Diencephalon (tissue), 1 donor: ENCODE measurements at places on chromosomes 1 and 21. TPM values are rescaled to one million over a fixed set of nuclear protein-coding genes. Genes with fewer than 3 reads are reported as not detected.

Gene KPNA6
- total RNA-seq, result 36.2 TPM

Gene CTTNBP2NL
- 30.2 TPM for total RNA-seq

Gene TDRD10
- 0.46 TPM for total RNA-seq

Gene RHOC
- total RNA-seq, result 79.4 TPM

Gene DIO1
- not detected for total RNA-seq

Gene CR1L
- total RNA-seq, result not detected

Gene ADARB1
- total RNA-seq, result 33.4 TPM

Gene OLFML2B
- total RNA-seq, result 1.8 TPM

Gene PRAMEF10
- total RNA-seq, result not detected

Gene CDK18
- 3.0 TPM for total RNA-seq
